ENCODE measurements at places on chromosomes 7 and 10. TPM values are rescaled to one million over a fixed set of nuclear protein-coding genes. Genes with fewer than 3 reads are reported as not detected.

DNA sequence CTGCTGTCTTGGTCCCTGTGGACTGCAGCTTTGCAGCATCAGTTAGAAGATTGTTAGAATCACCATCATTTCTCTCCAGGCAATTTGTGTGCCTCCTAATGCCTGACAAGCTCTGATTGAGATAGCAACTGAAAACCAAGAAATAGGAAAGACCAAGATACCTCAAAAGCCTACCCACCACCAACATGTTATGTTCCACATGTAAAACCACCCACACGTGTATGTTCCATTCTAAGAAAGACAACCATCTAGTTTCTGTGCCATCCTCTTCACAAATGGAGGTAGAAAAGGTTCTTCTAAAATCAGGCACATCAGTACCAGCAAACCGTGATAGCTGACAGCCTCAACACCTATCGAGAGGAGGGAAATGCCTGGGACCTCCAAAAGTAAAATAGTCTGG, 46.9 kb downstream of the TASOR2 start:
- no peak for DNase-seq

Gene PIP
- not detected for total RNA-seq

Gene SPDYE9
- not detected for total RNA-seq

GRCh38 chr7:139704308-139704879, 73.4 kb downstream of the HIPK2 start:
- no peak for DNase-seq

GRCh38 chr10:132363921-132364593, 32.1 kb downstream of the LRRC27 start:
- DNase-seq, result peak; percentile 13

DNA sequence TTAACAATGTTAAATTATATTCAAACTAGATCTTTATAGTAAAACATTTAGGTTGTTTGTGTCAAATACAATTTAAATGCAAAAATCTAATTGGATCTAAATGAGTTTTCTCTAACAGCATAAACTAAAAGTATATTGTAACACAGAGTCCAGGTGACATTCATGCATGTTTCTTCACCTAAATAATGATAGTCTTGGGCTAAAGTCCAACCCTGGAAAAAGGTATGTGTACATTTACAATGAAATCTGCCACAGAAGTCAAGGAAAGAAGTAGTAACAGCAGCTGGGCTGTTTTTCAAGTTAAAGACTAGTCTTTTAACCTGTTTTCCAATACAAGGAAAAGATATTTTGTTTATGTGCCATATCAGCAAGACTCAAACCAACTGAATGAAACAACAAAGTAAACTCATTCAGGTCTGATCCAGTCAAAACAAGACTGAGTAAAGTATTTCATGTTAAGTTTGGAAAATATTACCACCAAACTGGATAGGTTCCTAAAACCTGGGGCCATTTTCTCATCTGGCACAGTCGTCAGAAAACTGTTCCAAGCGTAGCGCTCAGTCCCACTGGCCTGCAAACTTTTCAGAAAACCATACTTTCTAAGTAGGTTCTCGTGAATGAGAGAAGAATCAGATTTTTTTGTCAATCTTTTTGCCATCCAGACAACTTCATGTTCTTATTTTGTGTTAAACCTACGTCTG, 349.2 kb downstream of the HGF start:
- no peak for DNase-seq

Gene CASP7
- 7.2 TPM for total RNA-seq

DNA sequence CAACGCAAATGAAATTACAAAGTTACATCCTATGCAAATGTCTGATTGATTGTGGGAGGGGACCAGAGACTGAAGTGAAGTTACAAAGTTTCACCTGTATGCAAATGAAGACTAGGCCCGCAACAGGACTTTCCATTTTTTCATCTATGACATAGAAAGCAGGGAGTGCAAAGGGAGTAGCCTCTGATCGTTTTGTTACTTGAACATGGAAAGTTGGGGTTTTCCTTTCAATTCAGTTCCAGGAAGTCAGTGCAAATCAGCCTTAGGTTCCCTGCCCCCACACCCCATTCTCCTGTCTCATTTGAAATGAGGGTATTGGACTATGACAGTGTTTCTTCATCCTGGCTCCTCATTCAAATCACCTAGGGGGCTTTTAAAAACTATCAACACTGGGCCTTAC, 96.9 kb upstream of the HABP2 start:
- DNase-seq, result no peak

Gene EGR2
- total RNA-seq, result 1.6 TPM

DNA sequence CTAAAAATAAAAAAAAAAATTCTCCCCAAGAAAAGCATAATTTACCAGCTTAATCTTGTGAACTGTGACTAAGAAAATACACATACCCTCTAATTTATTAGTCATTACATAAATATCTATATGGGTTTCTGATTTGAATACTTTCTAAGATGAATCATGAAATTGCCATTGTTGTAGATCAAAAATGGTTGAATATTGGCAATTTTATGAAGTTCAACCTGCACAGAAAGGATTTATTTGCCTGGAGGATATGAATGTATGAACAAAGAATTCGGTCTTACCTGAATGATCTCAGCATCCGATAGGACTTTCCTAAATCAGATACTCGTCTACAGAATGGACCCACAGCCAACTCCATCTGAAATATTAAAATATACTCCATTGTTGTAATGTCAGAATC, 61.5 kb downstream of the HBP1 start:
- no peak for DNase-seq

Gene MYL7
- 1.8 TPM for total RNA-seq

Gene LDB3
- 23.3 TPM for total RNA-seq

Gene UNCX
- not detected for total RNA-seq
